ENCODE measurements at places on chromosomes 7 and 10. TPM values are rescaled to one million over a fixed set of nuclear protein-coding genes. Genes with fewer than 3 reads are reported as not detected.

CTNNA3 gene
- total RNA-seq = 5.5 TPM

DNA sequence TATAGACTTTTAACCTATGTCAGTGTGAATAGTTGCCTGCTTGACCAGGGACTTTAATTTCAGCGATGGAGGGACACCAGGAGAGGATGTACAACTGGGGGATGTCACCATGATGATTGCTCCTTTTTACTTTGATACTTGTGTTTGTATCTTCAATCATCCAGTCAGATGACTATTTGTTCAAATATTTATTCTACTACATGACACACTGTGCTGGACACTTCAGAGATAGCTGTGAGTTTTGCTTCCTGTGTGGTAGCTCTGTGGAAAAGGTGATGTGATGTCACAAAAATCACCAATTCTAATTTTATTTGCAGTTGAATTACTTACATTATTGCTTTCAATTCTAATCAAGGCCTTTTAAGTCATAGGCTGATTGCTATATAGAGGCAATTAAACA lies 62.7 kb upstream of the CREB5 start:
- DNase-seq = no peak

DNA sequence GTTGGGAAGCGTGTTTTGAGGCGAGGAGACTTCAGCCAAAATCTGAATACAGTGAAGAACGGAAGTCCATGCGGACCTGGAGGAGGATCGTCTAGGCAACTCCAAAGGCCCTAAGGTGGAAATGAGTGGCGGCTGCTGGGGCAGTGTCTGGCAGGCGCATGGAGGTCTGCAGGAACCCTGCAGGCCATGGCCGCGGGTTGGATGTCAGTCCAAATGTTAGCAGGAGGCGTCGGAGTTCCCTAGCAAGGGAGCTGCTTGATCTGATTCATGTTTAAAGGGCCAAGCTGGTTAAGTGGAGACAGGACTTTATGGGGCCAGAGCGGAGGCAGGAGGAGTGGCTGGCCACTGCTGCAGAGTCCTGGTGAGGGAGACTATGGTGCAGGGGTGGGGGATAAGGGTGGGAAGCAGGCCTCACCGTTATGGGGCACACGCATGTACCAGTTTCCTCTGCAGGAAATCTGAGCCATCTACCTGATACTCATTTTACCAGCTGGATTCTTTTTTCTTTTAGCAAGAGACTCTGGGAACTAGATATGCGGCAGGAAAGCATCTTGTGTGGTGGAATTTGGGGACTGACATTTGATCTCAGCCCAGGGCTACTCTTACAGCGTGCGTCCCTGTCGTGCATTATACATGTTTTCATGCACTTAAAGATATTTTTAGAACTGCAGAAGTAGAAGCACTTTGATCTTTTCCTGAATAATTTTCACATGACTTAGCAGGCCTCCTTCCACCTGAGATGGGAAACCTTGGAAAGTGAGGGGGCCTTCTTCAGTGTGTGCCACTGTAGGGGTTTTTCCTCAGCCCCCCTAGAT lies 6.6 kb upstream of the REPIN1 start:
- DNase-seq = no peak

HOXA7 gene
- 8.8 TPM for total RNA-seq

GRCh38 chr7:139562961-139563565 lies 39.6 kb downstream of the CLEC2L start:
- DNase-seq = no peak
